Naive thymus-derived CD4-positive, alpha-beta T cell (primary cell): ENCODE measurements at places on chromosomes 1 and 21. TPM values are rescaled to one million over a fixed set of nuclear protein-coding genes. Genes with fewer than 3 reads are reported as not detected.

DNA sequence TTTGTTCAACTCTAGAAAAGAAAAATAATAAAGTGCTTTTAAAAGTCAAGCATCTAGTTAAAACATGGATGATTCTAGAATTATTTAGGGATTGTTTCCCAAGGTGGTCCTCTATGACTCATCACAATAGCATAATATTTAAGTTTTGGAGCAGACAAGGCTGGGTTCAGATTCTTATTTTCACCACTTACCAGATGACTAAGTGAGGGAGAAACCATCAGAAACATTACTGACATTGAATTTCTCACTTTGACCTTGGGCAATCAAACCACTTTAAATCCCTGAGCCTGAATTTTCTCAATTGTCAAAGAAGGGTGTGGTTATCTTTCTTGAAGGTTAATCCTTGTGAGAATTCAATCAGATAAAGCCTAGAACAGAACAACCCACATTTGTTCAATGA is 102.5 kb upstream of the PTGFR start:
- no peak overlapping the region for H3K27ac ChIP-seq
- H3K4me1 ChIP-seq: no peaks in the 10 kb centered on the region

DNA sequence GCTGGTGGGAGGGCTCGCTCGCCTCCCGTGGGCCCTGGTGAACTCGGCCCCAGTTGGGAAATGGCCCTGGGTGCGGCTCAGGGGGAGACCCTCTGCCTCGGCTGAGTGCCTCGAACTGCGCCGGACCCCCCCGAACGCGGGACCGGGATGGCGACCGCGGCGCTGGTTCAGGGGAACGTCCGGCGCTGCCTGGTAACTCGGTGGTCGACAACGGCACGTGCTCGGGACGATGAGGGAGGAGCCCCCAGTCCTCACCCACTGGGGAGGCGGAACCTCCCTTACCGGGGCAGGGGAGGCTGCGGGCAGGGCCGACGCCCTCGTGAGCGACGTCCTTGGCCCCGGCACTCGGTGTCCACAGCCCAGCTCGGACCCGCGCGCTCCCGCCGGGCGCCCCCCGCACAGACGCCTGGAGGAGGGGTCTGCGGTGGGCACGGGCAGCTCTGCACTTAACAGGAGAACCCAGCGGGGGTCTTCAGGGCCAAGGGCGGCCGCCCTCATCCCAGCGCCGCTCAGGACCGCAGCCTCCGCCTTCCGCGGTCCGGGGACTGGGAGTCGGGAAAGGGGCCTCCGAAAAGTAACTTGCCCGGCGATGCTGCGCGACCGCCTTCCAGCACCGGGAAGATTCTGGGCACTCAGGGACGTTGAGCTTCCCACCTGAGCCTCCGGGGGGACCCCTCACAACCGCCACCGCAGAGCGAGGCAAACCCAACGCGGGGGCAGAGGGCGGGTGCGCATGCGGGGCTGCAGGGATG is 1.7 kb downstream of the HES4 start:
- H3K36me3 ChIP-seq: no peaks in the 10 kb centered on the region
- no peak overlapping the region for H3K4me3 ChIP-seq
- no peak overlapping the region for H3K27ac ChIP-seq
- H3K4me1 ChIP-seq: peaks cover 18% of the 10 kb centered on the region
- DNase-seq: no peak
- H3K27me3 ChIP-seq: peaks cover 7% of the 10 kb centered on the region

- no peaks in the 10 kb centered on the region for H3K36me3 ChIP-seq
- H3K27me3 ChIP-seq: no peaks in the 10 kb centered on the region
- DNase-seq: peak; percentile 8
- H3K4me1 ChIP-seq: no peaks in the 10 kb centered on the region
Measured at GRCh38 chr1:239951511-239952140, 140.1 kb upstream of the FMN2 start.

DNA sequence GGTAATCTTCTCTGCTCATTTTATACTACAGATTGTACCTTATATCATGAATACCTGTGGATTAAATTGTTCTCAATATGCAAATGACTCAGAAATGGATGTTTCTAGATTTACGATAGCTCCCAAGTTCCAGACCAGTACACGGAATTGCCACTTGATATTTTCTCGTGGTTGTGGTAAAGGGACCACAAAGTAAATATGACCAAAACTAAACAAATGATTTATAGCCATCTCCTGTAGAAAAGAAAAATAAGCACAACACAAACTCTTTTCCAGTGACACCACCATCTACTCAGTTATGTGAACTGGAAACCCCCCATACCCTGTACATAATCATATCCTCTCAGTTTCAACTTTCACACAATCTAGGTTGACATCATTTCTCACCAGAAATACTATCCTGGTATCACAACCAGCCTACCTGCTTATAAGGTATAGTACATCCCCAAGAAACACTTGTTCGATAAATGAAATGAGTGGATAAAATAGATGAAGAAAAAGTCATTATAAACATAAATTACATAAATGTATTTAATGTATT is 172.3 kb downstream of the ADGRL4 start:
- peaks cover 3% of the 10 kb centered on the region for H3K27me3 ChIP-seq
- no peaks in the 10 kb centered on the region for H3K36me3 ChIP-seq
- no peak overlapping the region for H3K27ac ChIP-seq
- no peak overlapping the region for H3K4me3 ChIP-seq

DNA sequence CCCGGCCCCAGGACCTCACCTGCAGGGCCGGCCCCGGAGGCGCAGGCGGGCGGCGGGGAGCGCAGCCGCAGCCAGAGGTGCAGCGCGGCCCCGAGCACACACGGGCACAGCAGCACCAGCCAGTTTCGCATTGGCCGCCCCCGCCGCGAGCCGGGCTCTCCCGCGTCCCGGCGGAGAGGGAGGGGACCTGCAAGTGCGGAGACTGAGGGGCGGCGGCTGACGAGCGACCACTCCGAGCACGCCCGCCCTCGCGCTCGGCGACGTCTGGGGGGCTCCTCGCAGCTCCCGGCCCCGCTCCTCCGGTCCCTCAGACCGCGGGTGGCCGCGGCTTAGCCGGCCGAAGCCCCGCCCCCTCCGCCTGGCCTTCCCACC is at the start of gene B3GALNT2:
Gene B3GALNT2, minus strand, starts transcription at position 331 of the 372 bp plus-strand sequence. Its CDS starts 200 bp downstream, at position 131.
- peak within 1 kb of the TSS; percentile 90 for H3K27ac ChIP-seq
- peaks cover 9% of the 10 kb centered on the region for H3K4me1 ChIP-seq
- H3K36me3 ChIP-seq: no peaks in the 10 kb centered on the region

- H3K4me3 ChIP-seq: no peak overlapping the region
- no peak for DNase-seq
- no peaks in the 10 kb centered on the region for H3K27me3 ChIP-seq
- H3K4me1 ChIP-seq: no peaks in the 10 kb centered on the region
- H3K36me3 ChIP-seq: no peaks in the 10 kb centered on the region
- H3K27ac ChIP-seq: no peak overlapping the region
Measured at GRCh38 chr1:180288940-180289339, 58.9 kb downstream of the LHX4 start.

GRCh38 chr1:203038891-203039608 is 12.8 kb downstream of the PPFIA4 start:
- H3K4me3 ChIP-seq: no peak overlapping the region
- no peaks in the 10 kb centered on the region for H3K4me1 ChIP-seq
- no peaks in the 10 kb centered on the region for H3K27me3 ChIP-seq

GRCh38 chr1:211893260-211893659 is 62.7 kb upstream of the LPGAT1 start:
- H3K4me1 ChIP-seq: no peaks in the 10 kb centered on the region
- no peak overlapping the region for H3K4me3 ChIP-seq
- H3K27me3 ChIP-seq: no peaks in the 10 kb centered on the region
- no peak for DNase-seq

- H3K4me1 ChIP-seq: no peaks in the 10 kb centered on the region
- peaks cover 53% of the 10 kb centered on the region for H3K36me3 ChIP-seq
- no peak overlapping the region for H3K4me3 ChIP-seq
- DNase-seq: no peak
- no peaks in the 10 kb centered on the region for H3K27me3 ChIP-seq
Measured at GRCh38 chr1:15649937-15650336, 32.7 kb downstream of the DDI2 start.

GRCh38 chr1:164772635-164773034 is 213.7 kb downstream of the PBX1 start:
- no peak overlapping the region for H3K4me3 ChIP-seq
- no peaks in the 10 kb centered on the region for H3K27me3 ChIP-seq
- no peak overlapping the region for H3K27ac ChIP-seq
- DNase-seq: no peak

GRCh38 chr21:35857095-35857494 is 203.2 kb downstream of the SETD4 start:
- H3K27me3 ChIP-seq: no peaks in the 10 kb centered on the region
- no peaks in the 10 kb centered on the region for H3K36me3 ChIP-seq
- H3K4me3 ChIP-seq: no peak overlapping the region
- H3K4me1 ChIP-seq: no peaks in the 10 kb centered on the region
- DNase-seq: no peak
- H3K27ac ChIP-seq: no peak overlapping the region

DNA sequence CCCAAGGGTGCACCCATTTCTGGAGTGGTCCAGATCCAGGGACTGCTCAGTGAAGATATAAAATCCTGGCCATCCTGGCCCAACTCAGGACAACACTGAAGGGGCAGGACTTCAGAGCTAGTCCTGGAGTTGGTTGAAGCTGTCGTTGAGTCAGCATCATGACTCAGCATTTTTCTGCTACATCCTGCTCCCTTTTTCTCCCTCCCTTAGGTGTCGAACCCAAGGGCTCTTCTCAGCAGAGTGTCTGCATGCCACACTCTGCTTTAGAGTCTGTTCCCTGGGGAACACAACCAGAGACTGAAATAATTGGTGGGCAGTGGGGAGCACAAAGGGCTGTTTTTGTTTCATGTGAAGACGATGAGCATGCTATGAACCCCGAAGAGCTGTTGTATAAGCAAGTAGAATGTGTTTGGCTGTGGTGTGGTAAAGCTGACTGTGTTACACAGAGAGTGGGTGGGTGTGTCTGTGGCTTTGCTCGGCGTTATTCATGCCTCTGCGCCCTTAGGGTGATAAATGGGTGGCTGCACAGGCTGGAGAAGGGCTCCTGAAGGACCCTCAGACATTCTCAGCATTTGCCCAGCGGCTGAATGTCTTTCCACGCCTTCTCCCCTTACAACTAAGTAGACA is 167.2 kb downstream of the CYYR1 start:
- H3K4me1 ChIP-seq: no peaks in the 10 kb centered on the region
- no peak overlapping the region for H3K27ac ChIP-seq
- H3K27me3 ChIP-seq: no peaks in the 10 kb centered on the region
- no peaks in the 10 kb centered on the region for H3K36me3 ChIP-seq

DNA sequence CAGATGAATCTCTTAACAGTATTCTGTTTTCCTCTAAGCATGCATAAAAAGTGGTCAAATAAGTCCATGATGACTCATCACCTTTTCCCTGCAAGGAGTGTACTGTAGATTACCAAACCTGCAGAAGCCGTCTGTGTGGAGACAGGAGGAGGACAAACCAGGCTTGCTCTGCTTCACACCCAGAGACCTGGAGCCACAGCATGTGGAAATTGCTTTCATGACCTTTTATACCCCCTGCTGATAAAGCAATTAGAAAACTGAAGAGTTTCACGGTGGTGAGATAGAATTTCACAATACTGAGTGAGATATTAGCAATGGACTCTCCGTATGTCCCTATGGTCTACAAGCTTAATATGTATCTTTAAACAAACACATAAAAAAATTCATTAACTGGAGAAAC is 9.4 kb downstream of the CORT start:
- no peaks in the 10 kb centered on the region for H3K4me1 ChIP-seq
- no peak overlapping the region for H3K27ac ChIP-seq
- no peak overlapping the region for H3K4me3 ChIP-seq
- no peaks in the 10 kb centered on the region for H3K27me3 ChIP-seq
- no peak for DNase-seq

DNA sequence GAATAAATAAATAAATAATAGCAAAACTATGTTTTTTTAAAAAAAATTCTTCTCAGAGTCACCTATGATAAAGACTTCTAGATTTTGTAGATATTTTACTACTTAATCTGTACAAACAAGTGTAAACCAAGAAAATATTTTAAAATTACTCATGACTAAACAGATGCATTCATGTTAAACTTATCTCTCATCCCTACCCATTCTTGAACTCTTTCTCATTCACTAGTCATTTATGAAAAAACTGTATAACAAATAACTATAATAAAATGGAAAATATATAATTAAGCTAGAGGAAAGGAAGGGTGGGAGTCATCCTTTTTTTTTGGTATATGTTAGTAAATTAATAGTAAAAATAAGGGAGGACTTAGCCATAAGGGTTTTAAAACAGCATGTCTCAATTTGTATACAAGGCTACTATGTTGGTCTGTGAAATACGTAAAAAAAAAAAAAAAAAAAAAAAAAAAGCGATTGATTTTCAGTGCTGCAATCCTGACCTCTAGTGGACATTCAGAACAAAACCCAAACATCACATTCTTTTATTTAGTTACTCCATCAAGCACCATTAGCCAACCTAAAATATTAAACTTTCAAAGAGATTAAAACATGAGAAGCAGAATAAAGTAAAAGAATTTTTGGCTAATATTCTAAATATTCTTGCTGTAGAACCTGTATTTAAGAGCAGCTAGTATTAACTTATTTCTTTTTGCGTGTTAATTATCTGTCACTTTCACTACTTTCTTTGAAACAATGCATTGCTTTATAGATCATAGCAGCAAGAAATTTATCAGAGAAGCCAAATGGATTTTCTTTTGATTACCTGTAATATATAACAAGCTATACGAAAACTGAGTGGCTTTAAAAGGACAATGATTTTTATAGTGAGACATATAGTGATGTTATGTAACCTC is 255.8 kb upstream of the CACYBP start:
- no peaks in the 10 kb centered on the region for H3K36me3 ChIP-seq
- no peak overlapping the region for H3K4me3 ChIP-seq
- no peaks in the 10 kb centered on the region for H3K27me3 ChIP-seq
- H3K4me1 ChIP-seq: no peaks in the 10 kb centered on the region
- H3K27ac ChIP-seq: no peak overlapping the region

DNA sequence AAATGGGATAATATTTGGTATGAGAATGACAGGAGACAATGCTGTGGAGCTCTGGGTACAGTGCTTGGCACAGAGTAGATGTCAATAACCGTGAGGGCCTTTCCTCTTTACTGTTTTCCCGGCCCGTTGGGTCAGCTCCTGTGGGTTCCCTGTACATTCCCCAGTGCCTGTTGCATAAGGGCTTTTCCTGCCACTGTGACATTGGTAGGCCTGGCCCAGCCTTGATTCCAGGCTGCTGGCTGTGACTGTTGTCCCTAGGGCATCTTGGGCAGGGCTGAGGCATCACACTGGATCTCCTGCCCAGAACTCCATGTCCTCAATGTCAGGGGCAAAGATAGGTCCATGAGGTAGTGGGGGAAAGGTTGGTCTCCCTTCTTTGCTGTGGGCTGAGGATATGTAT is 25.8 kb upstream of the MYCL start:
- no peaks in the 10 kb centered on the region for H3K36me3 ChIP-seq
- H3K4me3 ChIP-seq: no peak overlapping the region
- DNase-seq: no peak
- H3K4me1 ChIP-seq: no peaks in the 10 kb centered on the region
- H3K27me3 ChIP-seq: no peaks in the 10 kb centered on the region
- H3K27ac ChIP-seq: no peak overlapping the region

GRCh38 chr1:116230712-116231111 is 119.5 kb downstream of the MAB21L3 start:
- H3K27me3 ChIP-seq: no peaks in the 10 kb centered on the region
- H3K4me3 ChIP-seq: no peak overlapping the region
- H3K4me1 ChIP-seq: peaks cover 4% of the 10 kb centered on the region
- H3K36me3 ChIP-seq: no peaks in the 10 kb centered on the region

Gene CFH
- 0.22 TPM for total RNA-seq

Gene MYBPH
- total RNA-seq: not detected

Gene RNU1-2
- total RNA-seq: 3,877 TPM

Gene PTGFR
- total RNA-seq: not detected

Gene ZBTB18
- 90.7 TPM for total RNA-seq

Gene CFAP298
- 31.4 and 40.3 TPM in 2 replicates for total RNA-seq

Gene FAAH
- total RNA-seq: 17.1 TPM

Gene LGR6
- 5.8 TPM for total RNA-seq
